Sciatic nerve (tissue), 2 donors: ENCODE measurements at places on chromosomes 5 and 9. TPM values are rescaled to one million over a fixed set of nuclear protein-coding genes. Genes with fewer than 3 reads are reported as not detected.

The GLT6D1 gene
- total RNA-seq = not detected

- DNase-seq = no peak
Measured at GRCh38 chr5:162484986-162485385, 417.4 kb downstream of the GABRG2 start.

The LRRC70 gene
- 10.4 TPM for total RNA-seq

The ZBED3 gene
- total RNA-seq = 7.6 TPM

DNA sequence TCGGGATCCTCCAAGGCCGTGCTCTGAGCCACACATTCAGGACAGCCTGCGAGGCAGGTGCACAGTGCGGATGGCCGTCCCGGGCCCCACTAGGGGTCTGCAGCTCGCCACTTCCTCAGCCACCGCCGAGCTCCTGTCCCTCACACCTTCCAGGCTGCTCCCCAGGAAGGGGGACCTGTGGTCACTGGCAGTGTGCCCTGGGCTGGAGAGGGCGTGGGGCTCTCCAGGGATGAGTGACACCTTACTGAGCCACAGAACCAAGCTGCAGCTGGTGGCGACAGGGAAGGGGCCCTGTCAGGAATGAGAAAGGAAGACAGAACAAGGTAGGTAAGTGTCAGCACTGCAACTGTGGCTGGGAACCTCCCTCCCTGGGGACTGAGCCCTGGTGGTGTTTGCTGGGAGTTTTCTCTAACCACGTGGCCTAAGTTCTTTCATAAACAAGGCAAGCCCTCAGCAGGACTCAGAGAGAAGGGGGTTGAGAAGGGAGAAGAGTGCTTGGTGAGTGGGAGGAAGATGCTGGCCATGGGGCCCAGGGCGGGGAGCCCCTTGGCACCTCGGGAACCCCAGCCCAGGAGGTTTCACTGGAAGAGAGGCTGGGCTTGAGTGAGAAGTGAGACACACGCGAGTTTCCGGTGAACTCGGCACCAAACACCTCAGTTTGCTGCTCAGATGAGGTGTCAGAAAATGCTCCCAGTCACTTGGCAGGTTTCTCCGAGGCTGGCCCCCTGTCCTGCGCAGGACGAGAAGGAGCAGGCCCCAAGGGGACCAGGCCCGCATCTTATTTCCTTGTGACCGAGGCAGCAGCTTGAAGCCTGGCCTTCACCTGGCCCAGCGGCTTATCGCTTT, 5.2 kb downstream of the IL13 start:
- no peak for DNase-seq

DNA sequence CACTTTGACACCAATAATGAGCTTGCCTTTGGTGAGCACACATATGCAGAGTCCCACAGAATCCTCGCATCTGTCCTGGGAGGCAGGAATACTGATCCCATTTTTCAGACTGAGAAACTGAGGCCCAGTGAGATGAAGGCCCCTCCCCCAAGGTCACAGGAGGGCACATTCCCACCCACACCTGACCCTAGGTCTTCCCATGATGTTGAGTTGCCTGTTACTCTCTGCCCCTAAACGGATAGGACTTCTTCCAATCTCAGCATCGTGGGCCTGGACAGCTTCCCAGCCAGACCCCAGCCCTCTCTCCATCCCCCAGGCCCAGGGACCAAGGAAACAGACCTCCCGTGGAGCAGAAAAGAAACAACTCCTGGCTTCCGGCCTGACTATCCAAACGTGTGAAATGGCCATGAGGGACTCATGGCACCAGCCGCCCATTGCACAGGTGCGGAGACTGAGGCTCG, 877 bp downstream of the SH3GLB2 start:
- DNase-seq = no peak
